ENCODE measurements at places on chromosomes 12 and 14.

- DNase-seq, result no peak
Measured at GRCh38 chr14:104378698-104379113, 200.9 kb upstream of the C14orf180 start.

GRCh38 chr12:54338698-54339296 lies 13.9 kb downstream of the COPZ1 start:
- no peak for DNase-seq

- no peak for DNase-seq
Measured at GRCh38 chr12:89464974-89465592, 59.5 kb downstream of the GALNT4 start.

- DNase-seq, result no peak
Measured at GRCh38 chr14:22232486-22232885, 356.5 kb downstream of the DAD1 start.

- DNase-seq, result no peak
Measured at GRCh38 chr12:19671695-19672094, 232.4 kb downstream of the AEBP2 start.

DNA sequence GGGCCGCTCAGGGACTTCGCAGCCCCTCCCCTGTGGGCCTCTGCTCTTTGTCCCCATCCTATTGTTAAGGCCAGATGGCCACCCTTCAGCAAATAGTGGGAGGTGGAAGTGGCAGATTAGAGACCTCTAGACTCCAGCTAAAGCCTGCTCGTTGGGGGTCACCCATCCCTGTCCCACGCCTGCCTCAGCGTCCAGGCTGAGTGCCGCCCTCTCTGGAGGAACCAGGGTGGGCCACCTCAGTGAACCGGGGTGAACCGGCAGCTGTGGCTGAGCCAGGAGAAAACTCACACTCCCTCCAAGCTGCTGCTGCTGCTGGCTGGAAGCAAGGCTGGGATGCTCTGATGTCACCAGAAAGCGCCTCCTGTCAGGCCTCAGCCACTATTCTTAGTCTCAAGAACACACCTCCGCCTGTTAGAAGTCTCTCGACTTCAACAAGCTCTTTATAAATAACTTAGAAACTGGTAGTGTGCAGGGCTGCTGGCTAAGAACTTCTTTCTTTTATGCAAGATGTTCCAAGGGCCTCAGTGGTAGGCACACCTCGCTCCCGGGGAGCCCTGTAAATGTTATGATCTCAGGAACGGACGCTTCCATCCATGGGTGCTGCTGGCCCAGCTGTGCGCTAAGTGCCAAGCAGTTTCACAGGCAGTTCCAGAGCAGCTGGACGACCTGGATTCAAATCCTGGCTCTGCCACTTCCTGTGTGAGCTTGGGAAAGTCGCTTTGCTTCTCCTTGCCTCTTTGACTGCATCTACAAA lies 19.8 kb upstream of the TESC start:
- no peak for DNase-seq

DNA sequence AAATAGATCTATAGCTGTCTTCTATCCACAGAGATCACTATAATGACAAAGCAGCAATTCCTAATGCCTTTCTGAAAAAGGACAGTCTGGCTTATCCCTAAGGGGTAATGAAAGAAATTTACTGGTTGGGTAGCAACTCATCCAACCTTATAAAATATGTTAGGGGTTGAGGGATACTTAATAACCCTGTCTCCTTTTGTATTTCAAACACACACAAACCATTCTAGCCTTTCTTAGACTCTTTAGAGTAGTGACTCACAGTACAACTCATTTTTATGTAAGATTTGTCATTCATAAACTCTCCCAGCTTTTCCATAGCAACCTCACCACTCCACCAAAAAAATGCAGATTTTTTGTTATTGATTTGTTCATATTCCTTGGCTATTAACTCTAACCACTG lies 167.9 kb downstream of the FSCB start:
- DNase-seq, result no peak

DNA sequence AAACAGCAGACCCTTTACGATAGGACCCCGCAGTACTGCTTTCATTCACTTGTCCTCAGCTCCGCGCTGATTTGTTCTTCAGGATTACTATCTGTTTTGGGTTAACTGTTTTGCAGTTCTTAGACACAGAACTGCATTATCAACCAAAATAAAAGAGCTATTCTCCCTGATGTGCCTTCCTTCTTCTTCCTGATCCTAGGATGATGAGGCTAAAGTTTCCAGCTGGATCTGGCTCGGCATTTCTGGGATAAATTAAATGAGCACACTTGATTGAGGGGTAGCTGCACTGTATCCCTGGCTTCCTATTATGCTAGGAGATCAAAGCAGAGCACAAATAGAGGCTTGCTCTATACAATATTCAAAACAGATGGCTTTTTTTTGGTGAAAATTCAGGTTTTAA lies 165.7 kb downstream of the FBXL14 start:
- no peak for DNase-seq

DNA sequence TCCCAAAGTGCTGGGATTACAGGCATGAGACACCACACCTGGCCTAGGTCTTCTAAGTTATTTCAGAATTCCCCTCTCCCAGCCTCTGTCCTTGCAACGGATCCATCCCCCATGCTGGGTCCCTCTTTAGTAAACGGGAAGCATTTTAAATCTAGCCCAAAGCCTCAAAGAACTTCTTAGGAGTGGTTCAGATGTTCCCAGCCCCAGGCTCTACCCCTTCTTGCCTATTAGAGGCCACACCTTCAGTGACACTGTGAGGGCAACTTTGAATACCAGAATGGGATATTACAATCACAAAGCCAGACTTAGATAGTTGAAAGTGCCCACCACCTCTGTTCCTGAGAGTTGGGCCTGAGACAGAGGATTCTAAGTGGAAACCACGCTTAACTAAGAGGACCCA lies 18.1 kb upstream of the SPPL3 start:
- DNase-seq, result no peak

DNA sequence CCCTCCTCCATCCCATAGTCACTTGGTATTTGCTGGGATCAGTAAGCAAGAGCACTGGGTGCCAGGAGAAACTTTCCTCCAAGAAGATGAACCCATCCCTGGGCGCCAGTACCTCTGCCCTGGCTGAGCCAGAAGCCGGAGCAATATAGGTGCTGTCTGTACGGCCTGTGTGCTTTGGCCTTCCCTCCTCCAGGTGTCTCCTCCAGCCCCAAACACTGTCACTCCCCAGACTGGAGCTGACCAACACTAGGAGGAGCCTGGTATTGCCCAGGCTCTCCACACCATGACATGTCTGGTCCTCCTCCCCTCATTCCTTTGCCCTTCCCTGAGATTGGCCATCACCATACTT lies 4.9 kb downstream of the GSTZ1 start:
- no peak for DNase-seq

Data from spinal cord (tissue), 10 donors.